Stimulated activated CD8-positive, alpha-beta memory T cell treated with anti-CD3 and anti-CD28 coated beads, Interleukin-4, amount 100 ng/mL, for 4 hours (primary cell): ENCODE measurements at places on chromosomes 2 and 18.

- no peak for DNase-seq
These were observed 65.9 kb downstream of the BCL2 start for GRCh38 chr18:63253428-63254372.

GRCh38 chr2:9815844-9816279 lies 27.4 kb upstream of the TAF1B start:
- no peak for DNase-seq

DNA sequence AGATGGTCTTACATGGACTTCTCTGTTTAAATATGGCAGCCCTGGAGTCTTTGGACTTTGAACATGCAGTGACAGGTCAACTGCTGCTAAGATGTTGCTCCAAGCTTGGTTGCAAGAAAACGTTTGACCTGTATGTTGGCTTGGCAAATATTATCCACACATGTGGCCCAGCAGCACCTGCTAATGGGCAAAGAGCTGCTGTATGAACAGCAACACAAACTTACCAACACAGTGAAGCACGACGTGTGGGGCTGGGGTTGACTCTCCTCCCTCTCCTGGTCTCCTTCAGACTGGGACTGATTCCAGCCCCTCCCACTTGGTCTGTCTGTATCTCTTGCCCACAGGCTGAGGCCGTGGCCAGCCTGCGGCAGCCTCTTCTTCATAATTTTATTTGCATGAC lies 3.8 kb downstream of the KCNE4 start:
- DNase-seq: no peak

DNA sequence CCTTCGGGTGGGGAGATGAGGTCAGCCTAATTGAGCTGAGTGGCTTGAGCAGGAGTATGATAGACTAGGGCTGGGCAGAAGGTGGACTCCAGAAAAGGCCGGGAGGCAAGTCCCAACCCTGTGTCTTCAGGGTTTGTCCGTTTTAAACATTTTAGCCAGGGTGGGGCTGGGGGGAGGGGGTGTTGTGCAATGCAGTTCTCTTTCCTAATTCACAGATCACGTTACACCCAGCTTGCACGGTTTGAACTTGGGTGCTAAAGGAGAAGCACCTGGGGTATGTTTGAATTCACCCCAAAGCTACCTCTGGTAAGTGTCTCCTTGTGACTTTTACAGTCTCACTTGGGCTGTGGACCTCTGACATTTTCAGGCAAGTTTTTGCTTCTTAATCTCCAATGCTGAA lies 233.3 kb downstream of the AGAP1 start:
- DNase-seq: no peak

DNA sequence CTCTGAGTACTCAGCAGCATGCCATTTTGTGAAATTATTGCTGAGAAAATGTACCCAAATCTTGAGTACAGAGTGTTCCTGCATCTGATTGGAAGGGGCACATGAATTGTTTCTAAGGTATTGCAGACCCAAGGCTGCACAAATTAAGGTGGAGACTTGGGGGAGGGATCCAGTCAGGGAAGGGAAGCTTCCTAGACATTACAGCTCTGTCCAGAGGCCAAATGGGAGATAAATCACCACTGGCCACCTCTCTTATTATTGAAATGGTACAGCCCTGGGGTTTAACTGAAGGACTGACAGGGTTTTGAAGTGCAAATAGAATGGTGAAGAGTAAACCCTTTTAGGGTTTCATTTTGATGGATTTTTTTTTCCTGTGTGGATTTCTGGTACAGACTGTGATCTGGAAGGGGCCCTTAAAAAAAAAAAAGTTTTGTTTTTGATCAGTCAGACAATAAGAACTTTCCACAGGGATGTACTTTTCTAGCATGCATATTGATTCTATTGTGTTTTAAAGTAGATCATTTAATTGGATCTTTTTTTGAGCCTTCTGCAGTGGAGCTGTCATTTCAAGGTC lies 119.4 kb downstream of the GREB1L start:
- DNase-seq: no peak

DNA sequence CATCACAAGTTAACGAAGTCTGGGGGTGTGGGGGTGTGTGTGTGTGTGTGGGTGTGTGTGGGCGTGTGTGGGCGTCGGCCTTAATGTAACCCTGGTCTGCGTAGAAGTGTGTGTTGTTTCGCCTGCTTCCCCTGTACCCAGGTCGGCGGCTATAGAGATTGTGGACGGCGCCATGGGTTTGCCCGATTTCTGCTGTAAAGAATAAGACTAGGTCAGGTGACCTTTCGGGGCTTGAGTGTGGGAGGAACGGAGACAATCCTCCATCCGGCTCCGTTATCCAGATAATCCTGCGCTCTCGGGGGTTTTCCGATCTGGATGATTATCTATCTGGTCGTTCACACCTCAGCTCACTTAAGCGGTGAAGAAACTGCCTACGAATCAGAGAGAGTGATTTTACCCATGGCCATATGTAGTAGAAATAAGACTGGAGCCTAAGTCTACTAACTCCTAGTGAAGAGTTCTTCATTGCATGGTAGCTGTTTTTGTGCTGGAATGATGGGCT lies 543 bp downstream of the HADHB start:
- DNase-seq: peak; percentile 29

DNA sequence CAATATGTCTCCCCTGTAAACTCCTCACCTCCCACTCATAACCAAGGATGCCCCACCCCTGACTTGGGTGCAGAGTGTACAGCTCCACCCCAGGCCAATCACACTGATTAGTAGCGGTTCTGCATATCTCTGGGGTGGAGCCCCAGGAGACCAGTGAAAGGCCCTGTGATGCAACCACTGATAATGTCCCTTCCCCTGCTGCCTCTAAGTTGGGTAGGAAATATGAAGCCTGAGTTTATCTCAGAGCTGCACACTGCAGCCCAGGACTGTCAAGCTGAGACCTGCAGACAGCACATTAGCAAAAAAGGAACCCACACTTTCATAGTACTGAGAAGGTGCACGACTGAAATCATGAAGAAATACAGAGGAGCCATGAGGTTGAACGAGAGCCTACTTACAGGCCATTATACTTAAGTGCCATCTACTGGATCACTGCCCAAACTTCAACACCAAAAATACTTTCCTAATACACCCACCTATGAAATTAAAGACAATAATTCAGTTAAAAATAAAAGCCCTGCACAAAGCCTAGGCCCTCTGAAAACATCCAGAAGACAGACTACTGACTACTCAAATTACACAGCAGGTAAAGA lies 455.4 kb upstream of the LRRTM4 start:
- no peak for DNase-seq

GRCh38 chr2:128746356-128746755 lies 427.7 kb upstream of the HS6ST1 start:
- DNase-seq: no peak

DNA sequence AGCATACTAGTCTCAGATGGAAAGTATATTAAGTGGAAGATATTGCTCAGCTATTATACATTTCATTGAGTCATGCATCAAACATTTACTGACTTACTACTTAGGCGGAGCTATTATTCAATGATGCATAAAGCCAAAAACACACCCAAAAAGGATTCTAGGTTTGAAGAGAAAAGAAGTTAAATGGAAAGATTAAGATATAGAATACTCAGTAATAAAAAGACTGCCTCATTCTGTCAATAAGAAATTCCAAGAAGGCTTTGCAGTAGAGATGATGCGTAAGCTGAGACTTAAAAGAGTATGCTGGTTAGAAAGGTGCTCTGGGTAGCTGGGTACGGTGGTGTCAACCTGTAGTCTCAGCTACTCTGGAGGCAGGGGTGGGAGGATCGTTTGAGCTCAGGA lies 27.6 kb downstream of the STK17B start:
- no peak for DNase-seq
